ENCODE measurements at places on chromosomes 6 and 20. TPM values are rescaled to one million over a fixed set of nuclear protein-coding genes. Genes with fewer than 3 reads are reported as not detected.

Gene PPP1R16B
- 0.34 TPM for polyA plus RNA-seq

DNA sequence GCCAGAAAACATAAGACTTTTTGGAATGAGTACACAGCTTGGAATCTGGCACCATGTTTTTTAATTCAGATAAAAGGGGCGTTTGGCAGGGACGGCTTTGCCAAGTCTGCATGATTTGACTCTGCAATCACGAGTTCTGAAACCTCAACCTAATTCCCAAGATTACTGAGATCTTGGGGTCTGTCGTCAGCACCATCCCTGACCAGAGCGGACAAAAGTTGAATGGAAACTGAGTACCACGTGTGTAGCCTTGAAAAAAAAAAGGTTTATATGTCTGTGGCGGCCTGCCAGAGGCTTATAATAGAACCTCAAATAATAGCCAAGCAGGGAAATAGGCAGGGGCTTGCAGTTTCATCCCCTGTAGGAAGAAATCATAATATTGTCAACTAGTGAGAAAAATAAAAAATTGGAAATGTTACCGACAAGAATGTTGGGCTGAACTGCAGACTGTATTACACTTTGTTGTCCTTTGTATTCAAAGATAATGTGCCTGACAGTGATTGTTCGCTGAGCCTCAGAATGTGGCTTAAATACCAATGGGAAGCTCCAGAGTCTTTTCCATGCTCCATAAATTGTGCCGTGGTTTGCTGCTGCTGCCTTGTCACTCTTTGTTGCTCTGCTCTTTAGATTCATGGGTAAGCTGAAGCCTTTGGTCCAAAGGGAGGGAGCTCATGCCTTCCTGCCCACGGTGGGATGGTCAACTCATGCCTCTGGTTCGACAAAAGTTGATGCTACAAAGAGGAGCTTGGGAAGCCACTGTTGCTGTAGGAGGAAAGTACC lies 118.8 kb upstream of the ARID1B start:
- peak; percentile 86 for DNase-seq

Gene TPBG
- 125 TPM for polyA plus RNA-seq

DNA sequence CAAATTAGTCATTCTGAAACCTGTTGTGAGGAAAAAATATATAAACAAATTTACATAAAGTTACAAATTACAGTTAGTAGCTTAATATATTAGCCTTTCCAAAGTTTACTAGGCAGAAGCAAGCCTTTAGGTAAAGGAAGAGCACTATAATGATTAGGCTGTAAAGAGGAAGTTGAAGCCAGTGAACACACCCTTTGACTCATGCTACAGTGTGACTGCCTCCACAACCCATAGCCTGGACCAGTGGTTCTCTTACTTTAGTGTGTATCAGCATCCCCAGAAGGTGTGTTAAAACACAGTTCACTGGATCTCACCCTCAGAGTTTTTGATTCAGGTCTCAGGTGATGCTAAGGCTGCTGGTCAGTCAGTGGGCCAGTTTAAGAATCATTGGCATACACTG lies 91.4 kb upstream of the DEFB112 start:
- DNase-seq, result no peak

GRCh38 chr6:168190014-168190405 lies 111.0 kb upstream of the FRMD1 start:
- DNase-seq, result no peak

DNA sequence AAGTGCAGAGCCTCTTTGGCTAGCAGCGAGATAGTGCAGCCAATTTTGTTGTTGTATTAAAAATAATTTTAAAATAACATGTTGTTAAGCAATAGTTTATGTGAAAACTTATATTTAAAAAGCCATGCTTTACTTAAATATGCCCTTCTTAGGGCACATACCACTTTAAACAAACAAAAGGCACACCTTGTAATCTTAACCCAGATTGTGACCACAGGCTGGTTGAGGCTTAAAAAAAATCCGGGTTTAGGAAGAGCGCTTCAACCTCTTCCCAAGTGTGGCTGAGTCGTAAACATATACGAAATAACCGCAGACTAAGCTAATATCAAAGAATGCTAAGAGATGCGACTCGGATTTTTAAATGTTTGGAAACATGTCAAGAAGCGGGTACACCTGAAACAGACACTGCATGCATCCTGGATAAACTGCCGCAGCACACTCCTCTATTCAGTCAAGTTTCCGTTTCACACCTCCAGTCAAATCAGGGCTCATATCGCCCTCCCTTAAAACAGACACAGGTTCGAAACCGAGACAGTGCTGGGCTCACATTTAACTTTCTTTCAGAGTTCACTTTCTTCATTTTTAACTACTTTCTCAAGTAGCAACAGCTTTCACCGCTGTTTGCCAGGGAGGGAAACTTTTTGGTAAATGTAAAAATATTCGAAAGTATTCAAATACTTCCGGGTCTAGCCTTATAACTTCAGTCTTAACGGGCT lies 1.5 kb downstream of the DEK start:
- DNase-seq, result peak; percentile 49

- DNase-seq, result no peak
Measured at GRCh38 chr6:47701363-47701762, 3.0 kb downstream of the ADGRF4 start.

DNA sequence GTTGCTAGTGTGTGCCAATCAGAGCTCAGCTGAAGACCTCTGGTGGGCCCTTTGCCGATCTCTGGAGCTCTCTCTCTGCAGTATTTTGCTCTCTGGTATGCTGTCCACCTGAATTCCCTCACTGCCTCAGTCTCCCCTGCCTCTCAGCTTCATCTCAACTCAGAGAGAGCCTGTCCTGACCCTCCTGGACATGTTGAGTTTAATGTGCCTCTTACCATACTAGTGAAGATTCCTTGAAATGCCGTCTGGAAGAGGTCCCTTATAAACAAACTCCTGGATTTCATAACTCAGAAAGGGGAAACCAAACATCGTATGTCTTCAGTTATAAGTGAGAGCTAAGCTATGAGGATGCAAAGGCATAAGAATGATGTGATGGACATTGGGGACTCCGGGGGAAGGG lies 231.1 kb upstream of the ZNF217 start:
- no peak for DNase-seq

DNA sequence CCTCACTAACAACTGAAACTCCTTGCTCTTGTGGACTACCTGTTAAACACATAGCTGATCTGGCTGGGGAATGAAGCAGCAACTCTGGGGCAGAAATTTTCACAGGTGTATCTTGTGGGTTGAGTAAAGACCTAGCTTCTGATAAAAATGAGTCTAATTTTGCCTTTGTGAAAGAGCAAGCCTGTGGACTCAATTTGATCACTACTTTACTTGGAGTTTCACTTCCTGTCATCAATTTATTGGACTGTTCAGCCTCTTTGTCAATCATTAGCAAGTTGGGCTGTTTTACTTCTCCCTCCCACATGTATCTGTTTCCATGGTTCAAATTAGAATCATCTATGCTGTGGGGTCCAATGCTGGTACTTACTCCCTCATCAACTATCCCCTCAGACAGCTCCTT lies 29.6 kb upstream of the CRIP3 start:
- DNase-seq, result no peak

DNA sequence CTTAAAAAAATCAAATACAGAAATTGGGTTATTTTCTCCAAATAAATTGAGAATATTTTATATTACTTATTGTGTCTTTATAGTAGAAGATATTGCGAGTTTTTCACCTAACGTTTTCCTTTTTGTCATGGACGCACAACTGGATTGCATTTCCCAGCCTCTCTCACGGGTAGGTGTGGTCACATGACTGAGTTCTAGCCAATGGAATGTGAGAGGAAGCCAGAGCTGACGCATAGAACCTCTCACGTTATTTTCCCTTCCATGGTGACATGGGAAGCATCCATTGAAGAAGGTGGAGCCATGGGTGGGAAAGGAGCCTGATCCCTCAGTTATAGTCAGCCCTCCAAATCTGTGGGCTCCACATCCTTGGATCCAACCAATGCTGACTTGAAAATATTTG lies 155.9 kb upstream of the UST start:
- no peak for DNase-seq

Gene PEX3
- 32.8 TPM for polyA plus RNA-seq

Gene TFEB
- 5.5 TPM for polyA plus RNA-seq

DNA sequence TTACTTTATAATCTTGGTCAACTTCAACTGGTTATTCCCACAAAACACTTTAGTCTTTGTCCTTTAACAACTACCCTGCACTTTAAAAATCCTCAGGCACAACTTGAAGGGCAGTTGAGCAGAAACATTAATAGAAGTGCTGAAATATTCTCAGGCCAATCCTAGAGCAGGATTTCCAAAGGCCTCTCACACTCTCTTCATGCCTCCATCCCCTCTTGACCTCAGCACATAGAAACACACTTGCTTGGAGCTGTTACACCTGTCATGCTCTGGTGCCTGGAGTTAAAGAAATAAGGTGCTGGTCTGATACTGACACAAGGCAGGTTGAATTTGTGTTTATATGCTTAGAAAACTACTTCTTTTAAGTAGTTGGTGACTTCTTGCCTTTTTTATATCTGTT lies 618.8 kb upstream of the POU3F2 start:
- no peak for DNase-seq

- no peak for DNase-seq
Measured at GRCh38 chr20:48276021-48276342, 490.7 kb upstream of the SULF2 start.

- peak; percentile 64 for DNase-seq
Measured at GRCh38 chr6:26311012-26311384, 54.0 kb upstream of the BTN3A2 start.
